ENCODE measurements at places on chromosomes 2 and 18.

GRCh38 chr18:24248359-24248758 is 109.5 kb downstream of the CABYR start:
- no peak for DNase-seq

DNA sequence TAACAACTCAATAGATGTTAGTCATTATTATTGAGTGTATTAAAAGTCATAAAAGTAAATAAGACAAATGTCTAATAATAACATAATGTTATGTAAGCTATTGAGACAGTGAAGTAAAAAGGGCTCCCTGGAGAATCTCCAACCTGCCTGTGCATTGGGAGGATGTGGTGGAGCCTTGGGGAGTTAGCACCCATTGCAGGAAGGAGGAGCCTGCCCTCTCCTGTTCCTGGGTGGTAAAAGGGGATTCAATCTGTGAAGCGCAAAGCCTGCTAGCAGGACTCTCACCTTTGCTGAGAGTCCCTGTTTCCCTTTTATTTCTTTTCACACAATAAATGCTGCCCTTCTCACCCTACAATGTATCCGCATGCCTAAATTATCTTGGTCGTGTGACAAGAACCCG is 206.1 kb downstream of the RAB3GAP1 start:
- DNase-seq = no peak

DNA sequence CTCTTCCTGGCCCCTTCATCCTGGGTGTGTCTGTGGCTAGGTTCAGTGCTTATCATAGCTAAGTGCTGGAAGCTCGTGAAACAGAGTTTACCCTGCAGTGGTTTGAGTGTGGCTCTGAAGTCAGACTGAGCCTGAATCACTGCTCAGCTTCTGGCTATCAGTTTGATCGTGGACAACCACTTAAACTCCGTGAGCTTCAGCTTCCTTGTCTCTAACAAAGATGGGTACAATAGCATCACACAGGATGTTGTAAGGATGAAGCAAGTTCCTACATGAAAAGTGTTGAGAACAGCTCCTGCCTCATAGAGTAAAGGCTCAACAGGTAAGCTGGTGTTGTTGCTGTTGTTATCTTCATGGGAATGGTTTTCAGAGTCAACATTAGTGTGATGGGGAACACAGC is 210.3 kb downstream of the CLIP4 start:
- no peak for DNase-seq

GRCh38 chr2:53231908-53232307 is 535.7 kb upstream of the CHAC2 start:
- no peak for DNase-seq

DNA sequence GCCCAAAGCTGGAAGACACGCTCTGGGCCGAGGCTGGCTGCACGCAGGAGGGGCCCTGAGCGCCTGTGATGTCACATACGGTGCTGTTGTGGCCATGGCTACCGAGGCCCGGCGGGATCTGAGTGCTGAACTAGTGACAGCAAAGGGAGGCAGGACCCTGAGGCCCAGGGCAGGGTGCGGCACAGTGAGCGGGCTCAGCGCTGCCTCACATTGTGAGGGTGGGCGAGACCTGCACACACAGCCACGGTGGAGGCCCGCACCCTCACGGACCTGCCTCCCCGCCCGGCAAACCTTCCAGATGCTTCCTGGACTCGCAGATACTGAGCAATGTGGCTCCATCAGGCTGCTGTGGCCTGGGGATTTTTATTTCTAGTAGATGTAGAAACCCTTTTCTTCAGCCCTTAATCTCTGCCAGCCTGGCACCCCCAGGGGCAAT is 133.8 kb upstream of the CTDP1 start:
- no peak for DNase-seq

DNA sequence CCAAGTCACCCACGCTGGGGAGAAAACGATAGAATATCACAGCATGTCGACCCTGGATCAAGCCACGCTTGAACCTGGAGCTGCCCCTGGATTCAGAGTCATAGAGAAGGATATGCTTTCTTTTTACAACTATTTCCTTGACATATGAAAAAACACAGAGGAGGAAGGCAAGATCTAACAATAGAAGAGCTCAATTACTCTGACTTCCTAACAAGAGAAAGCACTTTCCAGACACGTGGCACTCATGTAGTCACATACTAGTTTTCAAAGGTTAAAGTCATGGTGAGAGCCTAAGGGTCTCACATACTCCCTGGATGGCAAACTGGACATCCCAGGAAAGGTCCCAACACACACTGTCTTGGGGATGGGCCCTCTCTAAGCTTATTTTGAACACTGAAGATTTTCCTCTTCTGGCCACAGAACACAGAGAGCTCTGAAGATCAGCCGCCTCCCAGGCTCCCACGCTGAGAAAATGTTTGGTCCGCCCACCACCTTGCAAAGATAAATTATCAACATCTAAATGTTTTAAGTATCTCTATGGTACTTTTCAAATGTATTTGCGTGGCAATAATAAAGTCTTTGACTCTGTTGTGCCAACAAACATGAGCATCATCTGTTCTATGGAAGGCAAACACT is 4.9 kb downstream of the PXDN start:
- no peak for DNase-seq

DNA sequence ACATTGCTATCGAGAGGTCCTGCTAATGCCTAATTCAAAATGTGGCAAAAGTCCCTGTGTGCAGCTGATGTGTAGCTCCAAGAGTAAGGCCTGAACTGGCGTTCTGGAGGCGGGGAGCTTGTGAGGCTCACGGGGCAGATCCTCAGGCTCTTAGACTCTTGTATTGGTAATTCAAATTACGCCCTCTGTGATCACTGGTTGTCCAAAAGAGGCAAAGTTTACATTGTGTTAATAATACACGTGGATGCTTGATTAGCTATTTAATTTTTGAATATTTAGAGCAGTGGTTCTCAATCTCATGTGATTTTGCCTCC is 12.4 kb upstream of the CRYGA start:
- no peak for DNase-seq

DNA sequence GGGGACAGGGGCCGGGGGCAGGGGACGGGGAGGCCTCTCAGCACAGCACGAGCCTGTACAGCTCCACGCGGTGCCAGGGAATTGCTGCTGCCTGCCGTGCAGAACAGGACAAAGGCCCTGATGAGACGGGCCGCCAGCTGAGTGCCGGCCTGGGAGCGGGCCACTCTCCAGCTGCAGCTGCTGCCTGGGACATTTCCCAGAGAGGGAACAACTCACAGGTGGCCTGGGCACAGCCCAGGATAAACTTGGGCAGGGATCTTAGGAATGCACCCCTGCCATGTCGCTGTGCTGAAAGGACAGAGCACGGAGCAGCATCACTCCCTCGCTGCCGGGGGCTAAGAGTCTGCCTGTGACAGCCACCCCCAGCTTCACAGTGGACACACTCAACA is 38.8 kb downstream of the CENPO start:
- DNase-seq = no peak

DNA sequence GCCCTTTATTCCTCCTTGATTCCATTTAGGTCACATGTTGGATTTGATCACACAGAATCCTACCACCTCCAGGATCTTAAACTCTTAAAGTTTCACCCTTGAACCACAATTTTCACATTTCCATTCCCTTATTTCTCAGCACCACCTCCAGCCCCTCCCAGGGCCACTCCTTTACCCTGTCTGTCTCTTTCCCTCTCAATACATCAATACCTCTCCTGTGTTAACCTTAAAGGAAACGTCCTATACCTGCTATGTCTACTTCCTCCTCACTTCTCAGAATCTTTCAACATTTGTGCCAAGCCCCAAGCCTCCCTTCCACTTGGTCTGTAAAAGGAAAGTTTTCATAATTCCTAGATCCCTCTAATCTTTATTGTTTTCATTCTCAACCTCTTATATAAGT is 158.8 kb downstream of the BAZ2B start:
- DNase-seq = no peak

Data from iPS DF 19.7 (cell line).